Bone marrow (tissue), 2 donors: ENCODE measurements at places on chromosomes 1 and 21.

- DNase-seq, result no peak
Observed at GRCh38 chr1:85224734-85225623, 24.2 kb upstream of the SYDE2 start.

DNA sequence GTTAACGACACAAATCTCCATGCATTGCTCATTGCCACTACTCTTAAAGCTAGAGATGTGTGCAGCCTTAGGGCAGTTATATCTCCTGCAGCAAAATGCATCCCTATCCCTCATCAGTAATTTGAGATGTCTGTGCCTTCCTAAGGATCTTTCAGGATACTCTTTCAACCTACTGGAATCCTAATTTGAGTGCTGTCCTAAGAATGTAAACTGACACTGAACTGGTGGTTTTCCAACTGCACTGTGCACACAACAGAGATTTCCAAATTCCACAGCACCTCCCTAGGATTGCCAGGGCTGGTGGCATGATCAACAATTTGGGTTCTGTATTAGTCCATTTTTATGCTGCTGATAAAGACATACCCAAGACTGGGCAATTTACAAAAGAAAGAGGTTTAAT, 193.9 kb downstream of the LTN1 start:
- DNase-seq, result no peak

GRCh38 chr1:225343618-225344017, 84.2 kb downstream of the LBR start:
- no peak for DNase-seq

DNA sequence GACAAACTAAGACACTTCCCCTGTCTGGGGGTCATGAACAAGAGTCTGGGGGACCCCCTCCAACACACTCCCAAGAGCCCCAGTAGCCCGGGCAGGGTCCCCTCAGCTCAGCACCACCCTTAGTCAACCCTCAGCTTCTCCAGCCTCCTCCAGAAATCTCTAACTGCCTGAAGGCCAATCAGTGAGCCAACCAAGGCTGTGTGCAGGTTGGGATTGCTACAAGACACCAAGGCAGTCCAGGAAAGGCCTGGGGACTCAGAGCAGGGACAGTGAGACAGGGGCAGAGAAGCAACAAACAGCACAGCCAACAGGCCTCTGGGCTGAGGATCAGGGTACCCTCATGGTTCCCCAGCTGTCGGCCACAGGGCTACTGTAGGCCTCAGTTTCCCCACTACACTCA, 13.3 kb downstream of the SMIM12 start:
- no peak for DNase-seq
